CD4-positive, alpha-beta memory T cell (primary cell): ENCODE measurements at places on chromosomes 3 and 15.

DNA sequence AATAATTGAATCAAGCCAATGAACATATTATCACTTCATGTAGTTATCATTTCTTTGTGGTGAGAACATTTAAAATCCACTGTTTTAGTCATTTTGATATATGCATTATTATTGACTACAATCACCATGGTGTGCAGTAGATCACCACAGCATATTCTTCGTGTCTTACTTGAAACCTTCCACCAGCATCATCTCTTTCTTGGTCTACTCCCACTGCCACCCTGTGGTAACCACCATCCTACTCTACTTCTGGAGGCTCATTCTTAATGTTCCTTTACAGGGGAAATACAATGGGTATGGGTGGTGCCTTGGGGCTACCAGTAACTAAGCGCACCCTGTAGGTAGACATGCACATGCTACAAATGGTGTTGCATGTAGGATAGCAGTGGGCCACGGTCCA, 25.4 kb downstream of the PXK start:
- no peak for DNase-seq

- DNase-seq: no peak
These were observed 74.3 kb upstream of the TSEN2 start for GRCh38 chr3:12409684-12410596.

GRCh38 chr15:83082730-83083386, 15.8 kb upstream of the BTBD1 start:
- no peak for DNase-seq

DNA sequence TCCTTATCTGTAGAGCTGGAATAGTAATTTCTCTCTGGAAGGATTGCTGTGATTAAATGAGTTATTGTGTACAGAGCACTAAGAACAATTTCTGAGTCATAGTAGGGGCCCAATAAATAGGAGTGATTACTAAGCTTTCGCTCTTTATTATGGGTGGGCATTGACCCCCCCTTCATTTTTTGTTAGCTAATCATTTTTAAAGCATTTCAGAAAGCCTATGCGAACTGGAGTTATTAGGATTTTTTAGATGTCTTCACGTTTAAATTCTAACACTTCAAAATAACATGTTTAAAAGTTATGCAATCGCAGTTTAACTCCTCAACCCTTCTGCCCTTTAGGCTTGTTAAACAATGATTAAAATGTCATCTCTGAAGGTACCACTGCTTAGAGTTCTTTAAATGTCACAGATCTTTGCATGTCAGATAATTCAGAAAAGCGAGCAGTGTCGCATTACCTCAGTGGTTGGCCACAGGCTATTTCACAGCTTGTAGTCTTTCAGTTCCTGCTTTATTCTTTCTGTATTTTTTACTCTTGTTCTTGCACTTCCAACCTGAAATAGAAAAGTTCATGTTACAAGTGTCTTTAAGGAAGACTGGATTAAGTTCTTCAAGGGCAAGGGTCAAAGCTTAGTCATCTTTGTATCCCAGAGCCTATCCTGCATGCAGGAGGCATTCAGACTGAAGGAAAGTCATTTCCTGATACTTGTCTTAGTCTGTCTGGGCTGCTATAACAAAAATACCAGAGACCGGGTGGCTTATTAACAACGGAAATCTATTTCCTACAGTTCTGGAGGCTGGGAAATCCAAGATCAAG, 102.9 kb downstream of the FNDC3B start:
- DNase-seq: no peak

DNA sequence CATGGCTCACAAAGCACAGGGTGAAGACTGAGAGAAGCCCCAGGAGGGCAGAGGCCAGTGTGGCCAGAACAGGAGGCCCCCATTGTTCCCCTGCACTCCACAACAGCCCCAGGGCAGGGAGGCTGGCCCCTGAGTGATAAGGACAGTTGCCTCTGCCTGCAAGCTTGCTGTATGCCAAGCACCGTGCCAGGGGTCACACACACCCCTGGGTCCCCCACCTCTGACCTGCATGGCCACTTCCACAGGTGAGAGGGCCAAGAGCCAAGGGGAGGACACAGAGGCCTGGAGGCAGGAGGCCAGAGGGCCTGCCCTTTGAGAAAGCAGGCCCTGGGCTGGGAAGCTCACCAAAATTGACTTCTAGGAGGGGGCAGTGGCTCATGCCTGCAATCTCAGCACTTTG, 23.7 kb downstream of the ATRIP start:
- DNase-seq: no peak
